Activated T-cell treated with anti-CD3 and anti-CD28 coated beads for 1 hour (primary cell): ENCODE measurements at places on chromosomes 6 and 20.

DNA sequence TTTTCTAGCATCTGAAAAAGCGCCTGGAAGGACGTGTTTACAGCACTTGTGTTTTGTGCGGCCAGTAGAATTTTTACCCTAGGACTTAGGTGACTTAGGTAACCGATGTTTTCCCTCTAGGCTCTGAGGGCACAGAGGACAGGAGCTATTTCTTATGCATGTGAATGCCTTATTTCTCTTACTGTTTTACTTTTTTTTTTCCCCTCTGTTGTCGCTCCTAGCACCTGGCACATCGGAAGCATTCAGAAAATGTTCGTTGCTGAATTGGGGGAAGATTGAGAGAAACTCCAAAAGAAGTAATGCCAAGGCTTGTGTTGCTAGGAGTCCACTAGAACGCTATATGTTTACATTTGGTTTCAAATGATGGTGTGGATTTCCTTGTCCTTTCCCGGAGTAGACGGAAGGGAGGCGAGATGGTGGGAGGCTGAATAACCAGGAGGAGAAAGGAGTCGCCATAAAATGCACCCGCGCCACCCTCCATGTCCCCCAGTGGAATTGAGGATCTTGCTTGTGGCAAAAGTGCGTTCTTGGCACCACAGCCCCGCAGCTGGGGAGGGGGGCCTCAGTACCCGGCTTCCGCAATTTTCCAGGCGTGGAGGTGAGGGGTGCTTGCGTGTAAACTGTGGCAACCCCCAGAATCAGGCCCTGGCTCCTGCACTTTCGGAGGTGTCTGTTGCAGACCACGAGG lies 6.9 kb downstream of the OLIG3 start:
- DNase-seq: no peak

DNA sequence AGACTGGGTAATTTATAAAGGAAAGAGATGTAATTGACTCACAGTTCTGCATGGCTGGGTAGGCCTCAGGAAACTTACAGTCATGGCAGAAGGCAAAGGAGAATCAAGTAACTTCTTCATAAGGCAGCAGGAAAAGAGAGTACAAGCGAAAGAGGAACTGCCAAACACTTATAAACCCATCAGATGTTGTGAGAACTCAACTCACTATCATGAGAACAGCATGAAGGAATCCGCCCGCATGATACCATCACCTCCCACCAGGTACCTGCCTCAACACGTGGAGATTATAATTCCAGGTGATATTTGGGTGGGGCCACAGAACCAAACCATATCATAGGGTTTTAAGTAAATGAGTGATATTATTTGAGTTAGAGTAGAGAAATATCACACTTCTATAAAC lies 189.3 kb downstream of the TSHZ2 start:
- no peak for DNase-seq

GRCh38 chr6:140208286-140208685 lies 833.8 kb upstream of the CITED2 start:
- no peak for DNase-seq

GRCh38 chr20:1955217-1955616 lies 38.6 kb downstream of the PDYN start:
- no peak for DNase-seq

GRCh38 chr20:56989516-56989915 lies 276.9 kb downstream of the BMP7 start:
- no peak for DNase-seq

GRCh38 chr6:42962502-42963178 lies 2.1 kb downstream of the GNMT start:
- DNase-seq: no peak

DNA sequence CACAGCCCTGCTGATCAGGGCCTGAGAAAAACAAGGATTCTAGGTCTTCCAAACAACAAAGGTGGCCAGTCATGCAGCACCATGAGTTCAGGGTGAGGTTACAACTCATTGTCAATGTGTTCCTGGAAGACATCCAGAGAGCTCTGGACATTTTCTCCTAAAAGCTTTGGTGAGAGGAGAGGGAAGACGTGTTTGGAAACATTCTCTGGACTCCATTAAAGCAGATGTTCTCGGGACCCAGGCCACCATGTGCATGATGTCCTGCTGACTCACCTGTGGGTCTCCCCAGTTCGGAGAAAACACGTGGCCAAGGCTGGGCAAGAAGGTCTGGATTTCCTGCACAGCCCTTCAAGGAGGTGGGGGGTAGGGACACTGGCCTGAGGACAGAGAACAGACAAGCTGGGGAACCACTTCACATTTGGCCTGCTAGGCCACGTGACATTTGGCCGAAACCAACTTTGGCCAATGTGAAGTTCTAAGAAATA lies 61.6 kb downstream of the KCNB1 start:
- DNase-seq: no peak

DNA sequence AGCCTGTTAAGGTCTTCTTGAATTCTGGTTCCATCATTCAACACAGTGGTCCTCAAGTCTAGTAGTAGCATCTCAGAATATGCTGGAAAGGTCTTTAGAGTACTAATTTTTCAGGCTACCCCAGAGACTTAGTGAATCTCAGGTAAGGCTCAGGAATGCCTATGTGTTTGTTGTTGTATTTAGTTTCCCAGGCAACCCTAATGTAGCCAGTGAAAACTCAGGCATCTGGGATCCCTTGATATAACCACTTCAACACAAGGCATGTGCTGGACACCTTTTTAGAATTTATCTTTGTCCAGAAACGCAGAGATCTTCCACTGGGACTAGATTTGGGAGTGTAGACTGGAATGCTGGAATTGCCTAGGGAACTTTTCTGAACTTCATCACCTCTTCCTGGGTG lies 597.9 kb upstream of the FLRT3 start:
- no peak for DNase-seq

DNA sequence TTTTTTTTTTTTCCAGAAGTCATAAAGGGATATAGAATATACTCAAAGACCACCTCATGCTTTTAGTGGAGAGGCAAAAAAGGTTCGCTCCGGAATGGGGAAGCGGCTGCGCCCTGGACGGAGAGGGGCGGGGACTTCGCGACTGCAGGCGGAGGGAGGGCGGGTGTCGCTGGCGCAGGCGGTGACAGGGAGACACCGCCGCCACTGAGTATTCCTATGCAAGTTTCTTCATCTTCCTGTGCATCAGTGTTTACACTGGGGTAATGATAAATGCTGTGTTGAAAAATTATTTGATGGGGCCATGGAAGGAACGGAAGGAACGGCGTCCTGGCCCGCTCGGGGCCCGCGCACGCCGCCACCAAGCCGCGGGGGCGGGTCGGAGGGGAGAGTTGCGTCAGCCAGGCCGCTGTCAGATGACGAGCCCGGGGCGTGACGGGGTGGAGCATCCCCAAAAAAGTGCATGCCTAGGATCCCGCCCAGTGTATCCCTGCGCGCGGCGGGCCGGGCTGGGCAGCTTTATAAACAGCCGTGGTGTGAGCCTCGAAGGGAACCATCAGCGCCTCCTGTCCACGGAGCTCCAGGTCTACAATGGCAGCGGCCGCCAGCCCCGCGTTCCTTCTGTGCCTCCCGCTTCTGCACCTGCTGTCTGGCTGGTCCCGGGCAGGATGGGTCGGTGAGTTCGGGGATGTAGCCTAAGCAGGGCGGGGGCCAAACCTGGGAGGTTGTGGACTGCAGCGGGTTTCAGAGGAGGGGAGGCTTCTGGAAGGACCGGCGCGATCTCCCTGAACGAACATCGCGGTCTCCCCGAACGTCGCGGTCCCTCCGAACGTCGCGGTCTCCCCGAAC lies at the start of gene ULBP1:
Gene ULBP1, plus strand, starts transcription at position 482 of the 846 bp plus-strand sequence. Its CDS starts 107 bp downstream, at position 589.
- DNase-seq: peak; percentile 55

GRCh38 chr20:39268491-39268951 lies 306.4 kb downstream of the DHX35 start:
- no peak for DNase-seq

DNA sequence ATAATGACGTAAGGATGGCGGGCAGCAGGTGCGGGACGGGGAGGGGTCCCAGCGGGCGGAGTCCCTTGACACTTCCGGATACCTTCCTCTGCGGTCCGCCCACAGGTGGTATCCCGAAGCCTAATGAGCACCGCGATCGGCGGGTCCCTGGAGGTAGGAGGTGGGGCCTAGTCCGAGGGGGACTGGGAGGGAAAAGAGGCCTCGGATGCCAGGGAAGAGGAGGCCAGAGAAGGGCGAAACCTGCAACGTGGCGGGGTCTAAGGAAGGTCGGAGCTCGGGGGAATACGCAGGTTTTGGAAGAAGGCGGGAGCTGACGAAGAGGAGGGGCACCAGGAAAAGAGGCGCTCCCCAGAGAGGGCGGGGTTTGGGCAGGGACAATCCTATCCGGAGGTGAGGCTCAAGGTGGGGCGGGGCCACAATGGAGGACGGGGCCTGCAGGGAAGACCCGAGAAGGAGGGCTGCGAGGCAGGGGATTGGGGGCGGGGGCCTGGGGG lies 3.7 kb downstream of the PRSS16 start:
- peak; percentile 40 for DNase-seq
